ENCODE measurements at places on chromosomes 11 and 22.

GRCh38 chr22:24146194-24146616 lies 35.1 kb upstream of the SUSD2 start:
- DNase-seq: no peak

- no peak for DNase-seq
Observed at GRCh38 chr22:24184057-24184798, 2.9 kb downstream of the SUSD2 start.

- DNase-seq: no peak
Observed at GRCh38 chr22:47610764-47611163, 848.3 kb downstream of the TBC1D22A start.

DNA sequence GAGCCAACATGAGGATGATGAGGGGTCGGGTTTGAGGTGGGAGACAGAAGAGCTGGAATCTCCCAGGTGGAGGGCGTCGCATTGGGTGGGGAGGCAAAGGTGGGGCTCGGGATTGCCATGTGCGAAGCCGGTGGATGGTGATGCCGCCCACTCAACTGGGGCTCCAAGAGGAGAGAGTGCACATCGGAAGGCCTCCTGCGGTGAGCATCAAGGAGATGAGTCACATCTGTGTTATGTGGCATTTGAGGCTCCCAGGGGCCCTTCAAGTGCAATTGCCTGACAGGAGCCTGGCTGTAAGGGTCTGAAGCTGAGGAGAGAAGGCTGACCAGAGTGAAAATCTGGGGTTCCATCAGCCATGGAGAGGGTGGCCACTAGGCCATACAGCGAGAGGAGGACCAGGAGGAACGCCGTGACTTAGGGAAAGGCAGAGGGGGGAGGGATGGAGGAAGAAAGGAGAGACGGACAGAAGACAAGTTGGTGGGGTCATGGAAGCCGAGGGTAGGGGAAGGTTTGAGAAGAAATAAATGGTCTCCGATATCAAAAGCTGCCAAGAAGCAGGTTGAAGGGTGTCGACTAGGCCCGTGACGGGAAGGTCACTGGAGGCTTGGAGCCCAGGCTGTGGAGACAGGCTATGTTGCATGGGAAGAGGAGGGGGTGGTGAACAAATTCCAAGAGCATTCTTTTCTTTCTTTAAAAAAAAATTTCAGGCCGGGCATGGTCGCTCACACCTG lies 21.3 kb downstream of the RASD2 start:
- no peak for DNase-seq

- no peak for DNase-seq
Observed at GRCh38 chr11:65649656-65650546, 12.0 kb downstream of the SIPA1 start.

GRCh38 chr11:73288873-73289707 lies 17.0 kb downstream of the P2RY6 start:
- peak; percentile 47 for DNase-seq

DNA sequence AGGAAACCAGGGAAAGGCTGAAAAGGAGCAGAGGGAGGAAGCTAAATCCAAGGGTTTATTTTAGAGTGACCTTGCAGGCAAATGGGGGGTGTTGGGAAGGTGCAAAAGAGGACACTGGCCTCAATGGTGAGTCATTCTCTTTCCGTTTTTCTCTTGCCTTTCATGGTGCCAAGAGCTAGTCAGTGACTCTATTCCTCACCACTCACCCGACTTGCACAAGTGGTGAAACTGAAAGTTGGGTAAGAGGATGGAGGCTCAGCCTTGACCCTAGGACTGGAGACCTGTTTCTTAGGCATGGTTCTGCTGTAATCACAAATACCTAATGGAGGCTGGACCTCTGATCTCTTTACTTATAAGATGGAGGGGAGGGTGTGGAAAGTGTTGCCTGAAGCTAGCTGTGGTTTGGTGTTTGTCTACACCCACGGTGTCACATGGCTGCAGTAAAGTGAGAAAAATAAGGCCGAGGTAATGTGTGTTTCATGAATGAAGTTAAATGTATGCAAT lies 67.3 kb upstream of the CREB3L1 start:
- DNase-seq: no peak

- DNase-seq: no peak
Observed at GRCh38 chr11:2814751-2815150, 70.8 kb downstream of the CDKN1C start.

DNA sequence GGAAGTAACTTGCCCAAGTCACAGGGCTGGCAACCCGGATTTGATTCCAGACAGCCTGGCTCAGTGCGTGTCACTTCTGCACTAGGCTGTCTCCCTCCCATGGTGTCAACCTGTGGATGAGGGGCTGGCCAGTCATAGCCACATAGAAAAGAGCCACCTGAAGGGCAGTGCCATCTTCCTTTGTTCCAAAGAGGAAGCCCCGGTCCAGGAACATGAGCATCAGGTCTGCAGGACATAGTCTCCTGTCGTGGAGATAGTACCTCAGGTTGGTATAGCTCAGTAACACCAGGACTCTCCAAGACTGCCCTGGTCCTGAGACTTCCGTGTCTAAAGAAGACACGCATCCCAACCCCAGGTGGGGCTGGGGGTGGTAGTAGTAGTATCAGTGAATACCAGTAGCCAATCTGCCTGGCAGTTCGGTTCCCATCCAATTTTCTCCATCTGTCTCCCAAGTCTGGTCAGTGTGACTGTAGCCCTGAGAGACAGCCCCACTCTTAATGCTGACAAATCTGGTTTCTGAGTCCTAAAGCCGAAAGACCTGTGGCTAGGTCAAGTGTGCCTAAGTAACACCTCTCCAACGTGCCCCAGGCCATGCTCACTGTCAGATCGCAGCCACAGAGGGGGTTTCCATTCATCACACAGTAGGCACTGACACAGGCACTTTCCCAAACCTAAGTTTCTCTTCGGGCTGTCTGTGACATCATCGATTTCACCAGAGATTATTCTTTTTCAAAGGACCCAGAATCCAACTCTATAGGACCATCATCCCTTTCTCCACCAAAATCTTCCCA lies 33.1 kb downstream of the C11orf58 start:
- no peak for DNase-seq

- DNase-seq: no peak
Observed at GRCh38 chr22:30267382-30268302, 991 bp upstream of the OSM start.

GRCh38 chr11:17544181-17544622 lies at the start of gene USH1C:
USH1C (minus strand) TSS chr11:17544416; CDS start chr11:17544307, 109 bp downstream.
- peak; percentile 48 for DNase-seq

- no peak for DNase-seq
Observed at GRCh38 chr11:9901943-9902342, 238.1 kb downstream of the SWAP70 start.

GRCh38 chr11:126344141-126345080 lies 11.1 kb upstream of the ST3GAL4 start:
- DNase-seq: no peak

DNA sequence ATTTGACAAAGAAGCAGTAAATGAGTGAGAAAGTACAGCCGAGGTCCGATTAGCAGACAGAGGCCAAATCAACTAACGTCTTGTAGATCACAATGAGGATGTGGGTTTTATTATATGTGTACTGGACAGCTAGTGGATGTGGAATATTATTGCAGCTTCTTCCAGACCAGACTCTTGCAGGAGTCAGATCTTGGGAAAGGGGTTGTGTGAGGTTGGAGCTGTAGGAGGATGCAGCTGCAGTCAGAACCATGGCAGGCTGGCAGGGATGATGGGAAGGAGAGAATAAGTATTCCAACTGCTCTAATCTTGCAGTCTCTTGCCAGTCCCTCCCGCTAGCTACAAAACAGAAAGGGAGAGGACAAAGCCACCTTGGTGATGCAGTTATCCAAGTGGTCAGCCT lies 46.8 kb upstream of the LDLRAD3 start:
- no peak for DNase-seq

GRCh38 chr11:32435942-32436750 lies 807 bp upstream of the WT1 start:
- DNase-seq: no peak

- DNase-seq: peak; percentile 24
Observed at GRCh38 chr11:1071571-1072115, 3.0 kb upstream of the MUC2 start.

DNA sequence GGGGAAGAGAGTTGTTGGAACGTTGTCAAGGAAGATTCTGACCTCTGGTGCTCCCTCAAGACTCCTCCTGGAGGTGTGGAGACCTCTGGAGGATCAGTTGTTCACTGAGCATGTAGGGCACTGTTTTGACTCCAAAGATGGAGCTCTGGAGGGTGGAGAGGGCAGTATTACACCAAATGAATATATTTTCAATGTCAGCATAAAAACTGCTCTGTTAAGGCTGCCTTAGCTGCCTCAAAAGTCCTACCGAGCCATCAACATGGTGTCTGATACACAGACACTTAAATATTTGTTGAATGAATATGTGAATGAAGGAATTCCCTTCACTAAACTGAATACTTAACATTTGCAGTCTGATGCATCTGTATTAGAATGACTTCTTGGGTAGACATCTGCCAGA lies 144.2 kb upstream of the SPON1 start:
- no peak for DNase-seq

GRCh38 chr11:103812680-103813079 lies 223.8 kb upstream of the DDI1 start:
- DNase-seq: no peak

GRCh38 chr11:112513417-112513816 lies 252.8 kb upstream of the PLET1 start:
- no peak for DNase-seq

DNA sequence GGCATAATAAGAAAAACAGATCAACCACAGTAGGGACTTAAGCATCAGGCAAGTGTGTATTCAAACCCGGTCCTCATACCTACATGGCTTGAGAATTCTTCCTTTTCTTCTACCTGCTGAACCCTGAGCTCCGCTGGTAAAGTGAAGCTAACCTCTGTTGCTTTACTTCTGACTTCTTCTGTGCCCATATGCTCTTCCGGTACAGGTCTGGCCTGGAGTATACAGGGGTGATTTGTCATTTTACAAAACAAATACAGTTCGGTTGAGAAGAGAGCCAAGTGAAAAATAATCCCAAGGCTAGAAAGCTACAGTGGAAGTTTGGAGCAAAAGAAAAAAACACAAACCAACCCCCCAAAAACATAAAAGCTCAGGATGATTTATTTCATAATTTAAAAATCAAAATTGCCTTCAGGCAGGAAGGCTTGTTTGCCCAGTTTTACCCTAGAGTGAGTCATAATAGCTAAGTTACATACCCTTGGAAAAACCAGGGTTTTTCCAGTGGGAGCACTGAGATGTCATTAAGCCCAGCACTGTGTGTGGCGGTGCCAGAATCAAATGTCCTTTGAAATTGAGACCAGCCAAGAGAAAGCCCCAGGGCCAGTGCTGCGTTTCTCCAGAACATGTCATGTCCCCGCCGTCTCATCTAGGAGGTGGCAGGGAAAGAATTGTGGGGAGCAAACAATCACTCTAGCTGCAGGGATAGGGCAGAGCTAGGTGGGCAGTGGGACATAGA lies 305.5 kb upstream of the ISX start:
- DNase-seq: no peak

DNA sequence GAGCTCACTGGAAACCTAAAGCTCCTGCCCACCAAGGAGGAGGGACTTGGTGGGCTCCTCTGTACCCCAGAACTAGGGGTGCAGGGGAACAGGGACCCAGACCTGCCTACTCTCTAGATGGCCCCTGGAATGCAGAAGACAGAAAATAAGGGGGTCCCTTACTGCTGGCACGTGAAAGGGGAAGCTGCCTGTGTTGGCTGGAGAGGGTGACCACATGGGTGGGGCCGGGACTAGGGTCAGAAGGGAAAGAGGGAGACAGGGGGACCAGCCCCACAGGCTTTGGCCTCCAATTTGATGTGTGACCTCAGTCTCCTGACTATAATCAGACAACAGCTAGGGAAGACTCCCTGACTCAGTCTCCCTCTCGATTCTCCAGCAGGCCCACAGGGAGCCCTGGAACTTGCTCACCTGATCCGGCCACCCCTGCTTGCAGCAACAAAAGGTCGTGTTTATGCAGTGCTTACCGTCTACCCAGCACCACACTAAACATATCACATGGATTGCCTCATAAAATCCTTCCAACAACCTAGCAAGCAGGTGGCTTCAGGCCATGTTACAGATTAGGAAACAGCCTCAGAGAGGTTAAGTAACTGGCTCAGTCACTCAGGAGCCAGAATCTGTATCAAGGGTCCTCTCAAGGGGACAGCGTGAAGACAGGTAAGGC lies 10.2 kb downstream of the ARAP1 start:
- DNase-seq: no peak

GRCh38 chr11:63564056-63564774 lies 1.0 kb upstream of the PLAAT2 start:
- DNase-seq: no peak

DNA sequence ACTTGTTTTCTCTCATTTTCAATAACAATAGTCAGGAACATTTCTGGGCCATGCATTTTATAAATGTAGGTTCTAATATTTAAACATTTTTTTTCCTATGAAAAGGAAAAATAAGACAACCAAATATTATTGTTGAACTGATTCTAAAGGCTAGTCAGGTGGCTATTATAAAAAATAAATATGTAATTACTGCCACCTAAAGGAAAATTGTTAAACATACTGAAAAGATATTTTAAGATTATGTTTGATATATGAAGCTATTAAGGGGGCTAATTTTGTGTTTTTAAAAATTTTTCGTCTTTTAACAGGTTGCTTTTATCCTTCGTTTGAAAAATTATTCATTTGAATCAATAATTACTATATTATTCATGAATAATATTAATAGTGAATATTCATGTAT lies 62.2 kb upstream of the FDX1 start:
- DNase-seq: no peak

GRCh38 chr11:13009921-13010748 lies 1.0 kb downstream of the RASSF10 start:
- no peak for DNase-seq

DNA sequence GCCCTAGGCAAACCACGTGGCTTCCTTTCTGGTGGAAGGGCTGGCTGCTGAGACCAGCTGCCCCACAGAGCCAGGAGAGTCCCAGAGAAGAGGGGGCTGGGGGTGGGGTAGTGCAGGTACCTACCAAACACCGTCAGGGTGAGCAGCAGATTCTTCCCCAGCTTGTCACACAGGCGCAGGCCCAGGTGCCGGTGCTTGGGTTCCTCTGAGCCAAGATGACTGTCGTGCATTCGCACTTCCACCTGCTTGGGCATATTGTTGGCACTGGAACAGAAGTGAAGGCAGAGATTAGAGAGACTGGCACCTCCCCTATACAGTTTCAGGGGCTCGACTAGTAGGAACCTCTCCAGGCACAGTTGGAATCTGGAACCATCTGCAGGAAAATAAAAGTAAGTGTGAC lies 102.1 kb downstream of the SLC1A2 start:
- no peak for DNase-seq
